ENCODE measurements at places on chromosomes 3 and 15.

DNA sequence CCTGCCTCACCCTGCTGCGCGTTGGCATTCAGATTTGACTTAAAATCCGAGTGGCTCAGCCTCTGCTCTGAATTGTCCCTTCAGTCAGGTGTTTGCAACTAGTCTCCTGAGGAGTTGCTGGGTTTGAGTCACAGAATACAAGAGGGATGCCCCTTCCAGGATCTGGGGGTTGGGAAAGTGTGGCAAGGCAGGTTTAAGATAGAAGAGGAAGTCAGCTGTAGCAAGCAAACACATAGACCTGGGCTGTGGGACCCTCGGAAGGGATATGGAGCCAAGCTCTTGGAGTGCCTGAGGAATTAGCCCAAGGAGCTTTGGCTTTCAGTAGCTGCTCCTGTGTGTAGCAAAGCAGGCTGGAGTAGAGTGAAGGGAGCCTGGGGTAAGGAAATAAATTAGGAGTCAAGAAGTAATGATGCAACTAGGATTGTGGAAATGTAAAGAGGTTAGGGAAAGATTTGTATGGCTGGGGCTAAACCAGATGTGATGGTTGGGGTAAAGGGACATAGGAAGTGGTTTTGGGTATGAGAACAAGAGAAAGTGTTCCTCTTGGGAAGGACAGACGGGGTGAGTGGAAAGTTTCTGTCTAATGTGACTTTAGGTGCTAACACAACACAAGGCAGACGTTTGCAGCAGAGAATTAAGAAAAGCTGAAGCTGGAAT lies 41.2 kb downstream of the RAB7A start:
- no peak for DNase-seq

DNA sequence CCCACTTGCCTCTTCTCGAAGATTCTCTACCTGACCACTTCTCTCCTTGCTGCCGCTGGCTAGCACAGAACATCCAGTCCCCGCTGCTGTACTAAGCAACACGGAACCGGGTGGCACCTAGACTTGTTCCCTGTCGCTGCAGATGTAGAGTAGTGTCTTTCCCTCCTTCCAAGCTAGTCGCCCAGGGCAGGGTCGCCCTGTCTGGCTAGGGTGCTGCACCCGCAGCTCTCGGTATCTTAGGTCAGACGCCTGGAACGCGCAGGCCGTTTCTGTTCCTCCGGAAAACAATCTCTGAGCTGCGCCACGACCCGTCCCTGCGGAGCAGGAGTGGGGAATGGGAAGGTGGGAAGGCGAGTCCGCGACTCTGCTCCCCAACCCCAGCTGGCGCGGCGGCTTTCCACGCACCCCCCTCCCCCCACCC lies 758 bp upstream of the SNX33 start:
- DNase-seq, result no peak

DNA sequence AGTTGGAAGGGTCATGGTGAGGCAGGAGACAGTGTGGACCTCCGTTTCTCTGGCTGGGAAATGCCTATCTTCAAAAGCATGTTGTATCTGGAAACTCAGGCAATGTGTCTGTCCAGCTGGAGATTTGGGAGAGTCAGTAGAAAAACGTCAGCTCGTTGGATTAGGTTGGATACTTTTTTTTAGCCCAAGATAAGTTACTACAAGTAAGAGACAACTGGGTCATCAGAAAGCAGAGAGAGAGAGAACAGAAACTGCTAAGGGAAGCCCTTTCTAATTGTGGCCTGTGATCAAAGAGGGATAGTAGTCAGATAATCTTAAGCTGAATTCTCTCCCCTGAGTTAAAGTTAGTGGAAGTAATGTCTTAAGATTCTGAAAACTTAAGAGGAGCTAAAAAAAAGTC lies 78.9 kb upstream of the ZNF280D start:
- no peak for DNase-seq

DNA sequence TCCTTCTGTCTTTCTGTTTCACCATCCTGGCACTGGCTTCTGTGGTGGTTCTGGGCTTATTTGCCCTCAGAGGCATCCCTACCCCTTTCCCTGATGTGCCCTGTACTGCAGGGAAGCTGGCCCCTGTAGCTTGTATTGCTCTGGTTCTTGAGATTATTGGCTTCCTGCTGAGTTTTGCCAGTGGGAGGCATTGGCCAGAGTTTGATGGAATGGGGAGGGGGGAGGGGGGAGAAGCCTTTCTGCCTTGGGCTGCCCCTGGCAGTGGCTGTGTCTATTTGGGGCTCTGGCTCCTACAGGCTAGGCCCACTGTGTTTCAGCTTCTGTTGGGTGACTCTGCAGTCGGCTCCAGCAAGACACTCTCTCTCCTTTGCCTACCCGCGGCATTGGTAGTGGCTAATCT lies 41.6 kb upstream of the SEMA6D start:
- peak; percentile 56 for DNase-seq

DNA sequence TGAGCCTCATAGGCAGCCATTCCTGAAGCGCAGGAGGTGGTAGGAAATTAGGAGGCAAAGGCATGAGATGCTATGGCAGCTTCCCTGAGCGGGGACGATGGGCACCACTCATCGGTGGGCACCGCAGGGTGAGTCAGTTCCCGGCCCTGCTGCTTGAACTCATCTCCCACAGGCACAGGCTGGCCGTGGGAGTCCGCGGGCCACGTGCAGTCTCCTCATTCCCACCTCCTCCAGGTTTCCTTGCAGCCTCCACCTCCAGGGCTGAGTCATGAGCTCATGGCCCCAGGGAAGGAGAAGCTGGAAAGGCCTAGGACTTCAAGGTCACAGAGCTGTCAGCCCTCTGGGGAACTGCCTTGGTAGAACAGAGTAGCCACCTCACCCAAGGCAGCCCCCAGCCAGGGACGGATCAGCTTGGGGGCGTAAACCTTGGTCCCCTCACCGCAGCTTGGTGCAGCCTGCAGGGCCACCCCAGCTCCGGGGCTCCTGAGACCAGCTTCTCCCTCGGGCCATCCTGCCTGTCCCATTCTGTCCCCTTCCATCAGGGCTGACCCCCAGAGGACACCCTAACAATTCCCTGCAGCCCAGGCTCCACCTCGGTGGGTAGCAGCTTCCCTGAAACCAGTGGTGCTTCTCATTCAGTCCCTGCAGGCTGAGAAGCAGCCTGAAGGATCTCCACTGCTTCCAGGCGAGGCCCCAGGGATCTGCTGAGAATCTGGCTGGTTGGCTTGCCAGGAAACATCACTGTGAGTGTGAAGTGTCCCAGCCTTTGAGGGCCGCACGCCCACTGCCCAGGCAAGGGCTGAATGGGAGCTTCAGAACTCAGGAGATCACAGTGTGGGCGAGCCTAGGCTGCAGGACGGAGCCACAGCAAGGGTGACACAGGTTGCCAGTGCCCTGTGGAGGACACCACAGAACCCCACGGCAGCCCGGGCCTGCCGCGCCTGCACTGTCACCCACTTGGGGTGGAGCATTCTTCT lies 150.7 kb upstream of the MEF2A start:
- no peak for DNase-seq

GRCh38 chr3:101811875-101812274 lies 32.9 kb downstream of the NXPE3 start:
- no peak for DNase-seq

DNA sequence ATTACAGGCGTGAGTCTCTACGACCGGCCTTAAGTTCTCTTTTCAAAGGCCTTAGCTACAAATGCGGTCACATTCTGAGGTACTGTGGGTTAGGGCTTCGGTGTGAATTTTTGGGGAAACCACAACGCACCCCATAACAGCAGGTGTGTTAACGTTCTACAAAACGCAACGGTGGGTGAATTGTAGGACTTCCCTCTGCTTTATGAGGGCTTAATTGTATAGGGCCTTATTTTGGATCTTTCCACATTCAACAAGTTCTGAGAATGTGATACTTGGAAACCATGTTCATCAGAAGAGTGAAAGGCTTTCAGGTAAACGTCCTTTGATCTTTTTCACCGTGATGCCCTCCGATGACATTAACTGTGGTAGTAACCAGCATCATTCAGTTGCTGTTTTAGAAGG lies 998.6 kb upstream of the CFAP20DC start:
- DNase-seq, result no peak

- DNase-seq, result no peak
These were observed 35.9 kb downstream of the PRKCI start for GRCh38 chr3:170258105-170258487.
